Foreskin fibroblast (primary cell): ENCODE measurements at places on chromosomes 4 and X.

GRCh38 chr4:38659346-38659745 is 4.7 kb upstream of the KLF3 start:
- DNase-seq: no peak

DNA sequence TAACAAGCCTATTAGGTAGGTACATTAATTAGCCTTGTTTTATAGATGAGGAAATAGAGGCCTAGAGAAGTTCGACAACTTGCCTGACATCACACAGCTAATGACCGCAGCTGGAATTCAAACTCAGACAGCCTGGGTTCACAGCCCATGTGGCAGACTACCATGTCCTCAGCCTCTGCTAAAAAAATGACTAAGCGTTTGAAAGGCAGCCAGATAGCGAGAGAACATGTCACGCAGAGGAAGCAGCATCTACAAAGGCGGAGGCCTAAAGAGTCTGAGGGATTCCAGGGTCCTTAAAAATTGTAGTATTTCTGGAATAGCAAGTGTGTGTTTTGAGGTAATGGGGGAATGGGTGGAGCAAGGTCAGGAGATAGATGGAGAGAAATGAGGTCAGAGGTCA is 33.2 kb upstream of the BMP15 start:
- DNase-seq: no peak

GRCh38 chr4:6728320-6729029 is 12.5 kb downstream of the BLOC1S4 start:
- DNase-seq: no peak

DNA sequence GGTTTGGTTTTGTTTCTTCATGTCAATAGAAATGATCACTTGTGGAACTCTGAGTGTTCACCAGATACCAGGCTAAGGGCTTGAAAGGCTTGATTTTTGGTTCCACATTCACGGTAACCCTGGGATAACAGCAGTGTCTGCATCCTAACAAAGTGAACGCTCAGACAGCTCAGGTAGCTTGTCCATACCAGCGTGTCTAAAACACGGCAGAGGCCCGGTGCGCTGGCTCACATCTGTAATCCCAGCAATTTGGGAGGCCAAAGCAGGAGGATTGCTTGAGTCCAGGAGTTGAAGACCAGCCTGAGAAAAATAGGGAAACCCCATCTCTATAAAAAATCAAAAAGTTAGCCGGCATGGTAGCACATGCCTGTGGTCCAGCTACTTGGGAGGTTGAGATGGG is 49.0 kb downstream of the HTRA3 start:
- no peak for DNase-seq

DNA sequence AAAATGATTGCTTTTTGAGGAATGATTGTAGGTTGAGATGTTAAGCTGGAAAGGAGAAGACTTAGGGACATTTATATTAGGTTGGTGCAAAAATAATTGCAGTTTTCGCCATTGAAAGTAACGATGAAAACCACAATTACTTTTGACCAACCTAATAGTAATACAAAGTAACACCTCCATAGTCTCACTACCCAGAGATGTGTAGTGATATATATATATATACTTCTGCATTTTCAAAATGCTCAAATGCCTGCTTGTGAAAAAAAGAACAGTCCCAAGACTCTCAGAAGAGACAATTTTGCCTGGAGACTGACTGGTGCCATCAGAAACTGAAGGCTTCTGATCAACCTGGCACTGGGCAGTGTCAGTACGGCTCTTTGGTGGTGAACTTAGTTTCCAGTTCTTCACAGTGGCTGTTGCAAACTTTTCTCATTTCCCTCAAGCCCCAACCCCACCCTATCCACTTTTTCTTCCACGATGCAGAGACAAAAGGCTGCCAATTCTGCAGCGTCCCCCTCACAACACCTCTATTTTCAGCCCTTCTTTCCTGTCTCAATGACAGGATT is 35.1 kb upstream of the TAPT1 start:
- no peak for DNase-seq

GRCh38 chr4:8507624-8508023 is 67.0 kb downstream of the TRMT44 start:
- no peak for DNase-seq

- DNase-seq: no peak
Measured at GRCh38 chr4:94068753-94069719, 138.6 kb upstream of the SMARCAD1 start.

DNA sequence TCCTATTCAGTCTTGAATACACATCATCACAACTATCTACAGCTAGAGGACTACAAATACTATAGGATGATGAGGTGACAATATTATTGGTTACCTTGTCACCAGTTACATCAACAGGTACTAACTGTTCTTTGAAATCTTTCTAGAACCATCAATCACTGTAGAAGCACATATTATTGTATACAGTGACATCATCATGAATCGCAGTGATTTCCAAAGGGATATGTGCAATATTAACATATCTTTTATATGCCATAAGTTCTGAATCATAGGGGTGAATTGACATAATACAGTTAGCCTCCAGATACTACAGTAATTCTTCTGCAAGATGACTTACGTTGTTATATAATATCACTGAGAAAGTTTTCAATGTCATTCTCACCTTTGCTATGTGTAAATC is 105.2 kb upstream of the HPGD start:
- DNase-seq: no peak

DNA sequence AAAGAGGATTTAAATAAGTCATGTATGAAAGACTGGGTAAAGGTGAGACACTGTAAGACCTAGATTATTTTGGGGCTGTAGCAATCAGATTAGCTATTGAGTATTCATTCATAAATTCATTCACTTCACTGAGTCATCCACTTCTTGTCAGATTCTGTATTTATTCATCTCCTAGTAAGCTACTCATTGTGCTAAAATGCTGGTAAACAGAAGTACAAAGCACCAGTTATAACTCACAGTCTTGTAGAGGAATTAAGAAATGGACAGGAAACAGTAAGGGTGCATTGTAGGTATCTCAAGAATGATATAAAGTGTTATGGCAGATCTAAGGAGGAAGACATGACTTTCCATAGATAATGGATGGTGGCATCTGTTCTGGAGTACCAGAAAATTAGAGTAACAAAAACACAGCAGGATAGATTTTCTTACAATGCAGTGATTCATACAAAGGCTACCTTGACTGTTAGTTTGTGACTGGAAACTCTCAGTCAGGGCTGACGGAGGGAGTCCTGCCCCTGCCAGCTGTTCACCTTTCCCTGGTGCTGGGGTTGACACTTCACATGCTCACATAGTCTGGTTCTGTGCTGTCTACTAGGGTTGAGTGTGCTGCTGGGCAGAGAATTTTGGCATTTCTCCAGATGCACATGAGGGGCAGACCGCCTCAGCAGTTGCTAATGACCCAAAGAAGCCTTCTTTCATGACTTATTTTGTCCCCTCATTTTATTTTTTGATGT is 26.5 kb upstream of the HAND2 start:
- DNase-seq: no peak

GRCh38 chrX:39616098-39616729 is 481.5 kb downstream of the BCOR start:
- no peak for DNase-seq

DNA sequence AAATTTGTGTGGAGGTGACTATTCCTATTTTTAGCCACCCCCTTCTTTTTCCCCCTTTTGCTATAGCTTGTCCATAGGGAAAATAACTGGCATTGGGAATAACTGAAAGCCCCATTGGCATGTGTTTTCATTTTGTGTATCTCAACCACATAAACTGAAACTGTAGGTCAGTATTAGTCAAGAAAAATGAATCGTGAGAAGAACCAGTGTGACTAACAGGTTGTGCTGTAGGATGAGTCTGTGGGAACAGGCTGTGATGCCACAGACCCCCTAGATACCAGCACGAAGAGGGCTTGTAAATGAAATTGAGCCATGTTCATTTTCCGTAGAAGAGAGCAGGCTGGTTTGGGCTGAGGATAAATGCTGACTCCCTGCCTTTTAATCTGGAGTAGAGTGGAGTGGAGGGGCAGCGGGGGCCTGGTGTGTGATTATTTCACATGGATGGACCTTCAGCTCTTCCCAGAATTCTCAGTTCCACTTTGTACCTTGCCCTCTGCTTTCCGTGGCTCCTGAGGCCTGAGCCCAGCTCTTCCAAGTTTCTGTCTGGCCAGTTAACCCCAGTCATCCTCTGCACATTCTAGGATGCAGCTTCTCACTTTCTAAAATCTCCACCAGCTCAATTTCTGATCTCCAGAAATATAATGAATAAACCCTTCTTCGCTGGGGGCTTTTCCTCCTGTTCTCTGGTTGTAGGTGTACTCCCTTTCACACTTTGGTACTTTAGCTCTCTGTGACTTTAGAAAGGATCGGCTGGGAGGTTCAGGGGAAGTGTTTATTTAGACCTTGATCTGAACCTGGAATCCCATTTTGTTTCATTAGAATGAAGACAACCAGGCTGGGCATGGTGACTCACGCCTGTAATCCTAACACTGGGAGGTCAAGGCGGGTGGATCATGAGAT is 37.3 kb downstream of the DCUN1D4 start:
- peak; percentile 10 for DNase-seq

DNA sequence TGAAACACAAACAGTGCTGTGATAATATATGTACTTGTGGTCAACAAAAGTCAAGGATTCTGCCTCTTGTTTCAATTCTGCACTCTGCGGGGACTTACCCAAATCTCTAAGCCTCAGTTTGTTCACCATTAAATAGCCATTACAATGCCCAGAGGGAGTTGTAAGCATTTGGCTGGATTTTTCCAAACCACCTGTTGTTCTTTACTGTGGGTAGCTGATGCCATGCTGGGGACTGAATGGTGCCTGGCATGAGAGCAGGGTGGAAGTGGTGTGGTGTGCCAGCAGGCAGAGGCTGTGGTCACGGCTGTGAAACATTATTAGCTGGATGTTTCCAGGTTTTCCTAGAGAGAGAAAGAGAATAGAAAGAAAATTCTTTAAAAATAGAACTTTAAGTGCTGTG is 60.7 kb upstream of the PAK3 start:
- no peak for DNase-seq

DNA sequence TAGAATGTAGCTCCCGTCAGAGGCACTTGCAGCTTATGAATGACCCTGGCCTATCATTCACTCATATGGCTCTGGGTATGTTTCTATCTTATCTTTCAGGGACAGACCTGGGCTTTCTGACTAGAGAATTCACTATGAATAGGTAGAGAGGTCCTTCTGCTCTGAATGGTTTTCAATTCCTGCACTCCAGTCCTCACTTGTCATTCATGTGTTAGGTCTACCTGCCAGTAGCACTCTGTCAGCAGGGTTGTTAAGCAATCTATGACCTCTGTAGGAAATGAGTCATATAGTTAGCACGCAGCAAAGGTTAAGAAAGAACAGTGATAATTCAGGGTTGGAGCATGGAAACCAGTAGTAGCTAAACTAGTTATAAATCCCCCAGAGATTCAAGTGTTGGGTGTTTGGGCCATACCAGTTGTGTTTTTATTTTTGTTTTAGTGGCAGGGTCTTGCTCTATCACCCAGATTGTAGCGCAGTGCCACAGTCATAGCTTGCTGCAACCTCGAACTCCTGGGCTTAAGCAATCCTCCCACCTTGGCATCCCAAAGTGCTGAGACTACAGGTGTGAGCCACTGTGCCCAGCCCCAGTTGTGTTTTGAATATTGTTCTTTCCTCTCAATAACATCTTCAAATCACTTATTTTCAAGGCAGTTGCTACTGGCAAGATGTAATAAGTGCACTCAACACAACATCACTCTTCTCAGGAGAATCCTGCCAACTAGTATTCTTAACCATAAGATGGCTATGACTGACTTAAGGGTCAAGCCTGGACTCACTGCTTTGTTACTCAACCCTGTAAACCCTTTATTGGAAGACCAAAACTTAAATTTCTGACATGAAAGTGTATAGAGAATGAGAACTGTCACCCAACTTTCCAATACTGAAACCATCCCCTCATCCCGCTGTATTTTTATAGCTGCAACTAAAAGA is 25.1 kb downstream of the ARL13A start:
- DNase-seq: peak; percentile 64

DNA sequence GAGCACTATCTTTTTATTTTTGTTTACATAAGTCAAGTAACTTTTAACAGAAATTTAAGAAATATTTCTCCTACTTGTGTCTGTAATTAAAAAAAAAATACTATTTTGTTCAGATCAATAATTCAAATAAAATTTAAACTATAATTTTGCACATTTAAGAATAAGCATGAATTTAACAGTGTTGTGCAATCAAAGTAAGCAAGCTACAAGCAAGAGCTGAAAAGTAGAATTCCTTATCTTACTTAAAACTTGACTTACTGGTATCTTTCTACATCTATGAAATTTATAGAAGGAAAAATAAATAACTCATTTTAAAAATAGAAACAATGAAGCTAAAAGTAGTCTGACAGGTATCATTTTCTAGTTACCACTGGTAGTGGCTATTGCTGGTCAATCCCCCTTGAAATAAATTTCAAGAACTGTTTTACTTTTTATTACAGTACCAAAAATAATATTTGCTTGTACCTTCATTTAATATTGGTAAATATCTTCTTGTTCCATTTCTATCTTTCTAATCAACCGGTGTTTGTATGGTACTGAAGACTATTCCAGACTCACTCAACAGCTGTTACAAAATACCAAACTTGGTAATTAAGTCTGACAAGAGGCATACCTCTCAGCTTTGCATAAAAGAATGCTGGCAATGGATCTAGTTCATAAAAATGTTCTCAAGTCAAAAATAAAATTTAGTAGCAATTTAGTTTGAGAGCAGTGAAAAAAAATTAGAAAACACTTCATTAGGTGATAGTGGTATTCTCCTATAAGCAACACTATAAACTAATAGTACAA is 62.2 kb downstream of the NOCT start:
- DNase-seq: no peak

DNA sequence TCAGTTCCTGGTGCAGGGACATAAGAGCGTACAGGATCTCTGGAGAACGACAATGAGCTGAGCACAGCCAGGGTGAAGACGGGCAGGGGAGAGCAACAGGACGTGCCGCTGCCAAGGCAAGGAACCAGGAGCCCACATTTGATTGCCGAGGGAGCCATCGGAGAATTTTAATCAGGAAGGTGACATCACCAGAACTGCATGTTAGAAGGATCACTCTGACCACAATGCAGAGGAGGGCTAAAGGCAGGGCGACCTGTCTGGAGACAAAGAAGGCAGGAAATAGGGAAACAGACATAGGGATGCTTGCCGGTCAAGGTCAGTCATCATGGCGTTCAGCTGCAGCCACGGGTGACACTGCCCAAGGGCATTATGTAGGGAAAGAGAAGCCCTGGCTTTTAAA is 81.4 kb downstream of the RBM47 start:
- DNase-seq: no peak

GRCh38 chr4:55925241-55925640 is 23.5 kb upstream of the CEP135 start:
- DNase-seq: peak; percentile 55

DNA sequence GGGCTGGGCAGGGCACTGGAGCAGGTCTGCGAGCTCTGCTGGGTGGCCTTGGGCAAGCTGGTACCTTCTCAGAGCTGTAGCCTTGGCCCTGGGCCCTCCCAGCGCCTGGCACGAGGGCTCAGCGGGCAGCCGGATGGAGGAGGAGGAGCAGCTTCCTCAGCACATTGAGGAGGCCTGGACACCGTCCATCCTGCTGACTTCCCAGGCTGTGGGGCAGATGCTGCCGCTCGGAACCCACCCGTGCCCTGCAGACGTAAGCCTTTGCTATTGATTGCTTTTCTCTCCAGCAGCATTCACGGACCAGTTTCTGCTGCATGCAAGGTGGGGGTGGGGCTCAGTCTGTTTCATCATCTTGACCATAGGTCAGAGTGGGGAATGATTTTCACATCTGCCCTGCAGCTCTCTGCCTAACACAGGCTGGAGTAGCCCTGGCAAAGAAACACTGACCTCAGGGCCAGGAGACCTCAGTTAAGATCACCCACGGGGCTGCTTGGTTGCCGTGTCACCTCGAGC is 80.7 kb upstream of the PSAPL1 start:
- DNase-seq: peak; percentile 21
